ENCODE measurements at places on chromosomes 1 and 21. TPM values are rescaled to one million over a fixed set of nuclear protein-coding genes. Genes with fewer than 3 reads are reported as not detected.

Gene S100A3
- 0.50 TPM for total RNA-seq

Gene TRAF3IP3
- total RNA-seq, result not detected

Gene ADAM30
- not detected for total RNA-seq

Gene SLC22A15
- total RNA-seq, result 0.16 TPM

Gene LCE4A
- total RNA-seq, result not detected

Measured in bladder microvascular endothelial cell (primary cell).